ENCODE measurements at places on chromosomes 6 and 20. TPM values are rescaled to one million over a fixed set of nuclear protein-coding genes. Genes with fewer than 3 reads are reported as not detected.

The LTA gene
- polyA plus RNA-seq = not detected

The PROKR2 gene
- polyA plus RNA-seq = not detected

The ASXL1 gene
- 31.8 TPM for polyA plus RNA-seq

The RFX6 gene
- not detected for polyA plus RNA-seq

The PHF3 gene
- polyA plus RNA-seq = 10.4 TPM

DNA sequence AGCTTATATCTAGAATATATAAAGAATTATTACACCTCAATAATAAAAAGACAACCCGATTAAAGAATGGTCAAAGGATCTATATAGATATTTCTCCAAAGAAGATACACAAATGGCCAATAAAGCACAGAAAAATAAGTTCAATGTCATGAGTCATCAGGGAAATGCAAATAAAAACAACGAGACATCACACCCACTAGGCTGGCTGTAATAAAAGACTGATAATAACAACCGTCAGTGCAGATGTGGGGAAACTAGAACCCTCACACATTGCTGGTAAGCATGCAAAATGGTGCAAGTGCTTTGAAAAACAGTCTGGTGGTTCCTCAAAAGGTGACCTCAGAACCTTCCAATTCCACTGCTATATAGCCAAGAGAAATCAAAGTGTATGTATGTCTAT is 33.0 kb downstream of the TBX18 start:
- H3K27ac ChIP-seq = no peak overlapping the region
- no peak for DNase-seq

Data from brain (organoid and tissue), 16 donors.